ENCODE measurements at places on chromosomes 4 and X.
A peak's percentile ranks its signal among the peaks of the same experiment; 100 is the strongest.

GRCh38 chr4:171985129-171985528 is 171.9 kb downstream of the GALNTL6 start:
- DNase-seq: no peak

DNA sequence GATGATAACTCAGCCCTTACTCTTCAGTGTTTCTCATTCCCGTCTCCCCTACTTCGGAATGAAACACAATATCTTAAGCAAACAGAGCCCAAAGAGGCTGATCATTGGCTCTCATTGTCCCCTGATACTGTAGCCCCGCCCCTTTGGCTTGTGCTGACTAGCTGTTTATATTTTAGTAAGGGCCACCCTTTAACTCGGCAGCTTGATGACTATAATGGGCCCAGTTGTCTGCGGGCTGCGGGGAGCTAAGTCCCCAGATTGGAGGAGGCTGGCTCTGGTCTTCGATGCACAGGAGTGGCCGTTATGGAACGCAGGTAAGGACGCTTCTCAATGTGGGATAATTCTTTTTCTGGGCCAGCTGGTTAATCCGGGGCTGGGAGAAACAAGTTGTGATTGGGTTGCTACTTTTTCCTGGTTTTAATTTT is at the start of gene TRIM2:
Gene TRIM2 (plus strand): TSS at position 197 of the 425 bp plus-strand sequence. CDS start 88 bp downstream, at position 285.
- peak; percentile 93 for DNase-seq

GRCh38 chr4:136113921-136114320 is 1418.4 kb downstream of the PCDH18 start:
- DNase-seq: no peak

DNA sequence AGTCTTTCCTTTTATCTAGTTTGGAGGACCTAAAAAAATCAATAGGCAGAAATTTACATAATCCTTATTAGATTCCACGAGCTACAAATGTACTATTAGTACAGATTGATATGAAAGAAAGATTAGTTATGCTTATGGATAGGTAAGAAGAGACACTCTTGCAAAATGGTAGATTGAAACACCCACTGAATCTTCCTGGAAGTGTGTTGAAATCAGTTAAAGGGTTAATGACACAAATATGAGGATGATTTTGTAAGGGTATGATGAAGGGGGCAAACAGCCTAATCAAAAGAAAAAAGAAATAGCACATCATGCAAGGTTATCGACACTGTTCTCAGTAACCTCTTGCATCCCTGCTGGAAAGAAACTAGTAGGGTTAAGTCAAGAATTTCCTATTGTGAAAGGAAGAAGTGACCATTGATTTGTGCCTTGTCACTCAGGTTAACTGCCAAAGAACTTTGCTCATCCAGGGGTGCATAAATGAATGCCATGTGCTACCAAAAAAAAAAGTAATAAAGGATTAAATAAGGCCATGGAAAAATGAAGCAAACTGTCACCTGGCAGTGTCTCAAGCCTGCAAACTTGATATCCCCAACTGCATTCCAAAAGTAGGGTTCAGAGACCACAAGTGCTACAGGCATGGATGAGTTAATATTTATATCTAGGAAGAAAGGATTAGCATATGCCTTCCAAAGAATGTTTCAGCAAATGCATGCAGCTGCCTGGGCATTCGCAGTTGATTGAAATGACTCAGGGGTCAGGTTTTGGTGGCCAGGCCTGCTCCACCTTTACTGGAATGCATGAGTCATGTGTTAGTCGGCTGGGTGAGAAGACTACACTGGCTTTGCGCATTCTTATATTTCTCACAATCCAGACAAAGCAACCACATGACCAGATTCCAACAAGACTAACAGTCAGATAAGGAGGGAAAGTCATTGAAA is 78.3 kb upstream of the ATXN3L start:
- no peak for DNase-seq

GRCh38 chr4:77636902-77637301 is 31.3 kb downstream of the CXCL13 start:
- no peak for DNase-seq

DNA sequence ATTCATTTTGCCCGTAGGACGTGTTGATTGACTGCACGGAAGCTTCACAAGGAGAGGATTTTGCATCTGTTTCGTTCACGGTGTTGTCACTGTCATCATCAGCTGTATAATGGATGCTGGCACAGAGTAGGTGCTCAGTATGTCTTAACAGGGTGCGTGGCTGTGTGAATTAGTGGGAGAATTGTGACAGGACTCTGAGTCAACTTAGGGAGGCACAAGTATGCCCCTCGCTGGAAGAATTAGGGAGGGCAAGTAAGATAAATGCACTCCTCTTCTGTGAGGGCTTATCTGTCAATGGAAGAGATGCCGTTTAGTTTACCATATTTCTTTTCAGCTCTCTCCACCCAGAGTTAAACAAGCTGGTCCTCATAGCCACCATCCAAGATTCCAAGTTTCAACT is 107.2 kb downstream of the TRIML1 start:
- DNase-seq: no peak

Measured in Ammon's horn (tissue), 1 donor.